ENCODE measurements at places on chromosomes 7 and 10.

DNA sequence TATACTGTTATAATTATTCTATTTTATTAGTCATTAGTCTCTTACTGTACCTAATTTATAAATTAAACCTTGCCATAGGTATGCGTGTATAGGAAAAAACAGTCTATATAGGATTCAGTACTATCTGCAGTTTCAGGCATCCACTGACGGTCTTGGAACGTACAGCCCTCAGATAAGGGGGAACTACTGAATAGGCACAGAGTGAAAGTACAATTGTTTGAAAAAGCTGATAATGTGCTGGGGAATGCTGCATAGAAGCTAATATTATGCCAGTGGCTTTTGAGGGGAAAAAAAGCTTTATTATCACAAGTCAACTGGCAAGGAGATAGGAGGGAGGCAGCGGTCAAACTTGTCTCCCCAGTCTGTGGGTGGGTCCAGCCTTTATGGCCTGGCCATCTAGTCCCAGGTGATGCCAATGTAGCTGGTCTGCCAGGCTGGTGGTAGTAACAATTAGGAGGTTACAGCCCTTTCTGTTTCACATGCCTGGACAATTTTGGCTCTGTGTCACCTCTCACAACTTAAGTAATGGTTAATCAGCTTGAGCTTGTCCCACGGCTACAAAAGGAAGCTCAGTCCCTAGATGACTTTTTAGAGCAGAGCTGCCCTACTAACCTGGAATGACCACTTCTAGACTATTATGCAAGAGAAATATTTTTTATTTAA, 8.3 kb upstream of the FMC1 start:
- DNase-seq, result no peak

DNA sequence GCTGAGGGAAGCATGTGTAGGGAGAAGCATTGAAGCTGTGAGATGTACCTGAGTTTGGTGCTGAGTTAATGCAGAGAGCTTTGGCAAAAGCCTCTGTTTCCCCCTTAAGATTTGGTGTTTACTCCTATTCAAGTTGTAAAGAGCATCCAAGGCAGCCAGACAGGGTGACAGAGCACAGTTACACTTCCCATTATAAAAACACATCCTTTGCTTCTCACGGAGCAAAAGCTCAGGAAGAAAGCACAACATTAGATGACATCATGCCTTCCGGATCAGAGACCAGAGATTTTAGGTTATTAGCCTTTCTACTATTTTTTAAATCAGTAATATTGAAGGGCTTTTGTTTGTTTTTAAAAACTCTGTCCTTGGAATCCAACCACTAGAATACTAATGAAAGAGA, 182.9 kb downstream of the DOCK4 start:
- no peak for DNase-seq

- no peak for DNase-seq
Observed at GRCh38 chr7:100372256-100372655, 1.0 kb upstream of the PILRA start.

DNA sequence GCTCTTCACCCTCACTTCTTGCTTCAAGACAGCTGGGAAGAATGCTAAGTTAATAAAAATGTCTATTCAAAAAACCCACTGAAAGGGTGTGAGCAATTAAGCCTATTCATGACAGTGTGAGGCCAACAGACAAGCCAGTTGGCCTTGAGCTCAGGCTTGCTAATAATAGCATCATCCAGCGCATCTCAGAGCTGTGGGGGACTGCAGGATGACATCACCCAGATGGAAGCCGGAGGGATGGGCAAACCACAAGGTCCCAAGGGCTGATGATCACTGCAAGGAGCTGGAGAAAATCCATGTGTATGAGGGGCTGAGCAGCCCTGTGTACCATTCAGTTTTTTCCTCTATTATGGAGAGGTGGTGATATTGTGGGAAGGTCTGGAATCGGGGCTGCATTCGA, 770.4 kb downstream of the TNS3 start:
- DNase-seq, result no peak

DNA sequence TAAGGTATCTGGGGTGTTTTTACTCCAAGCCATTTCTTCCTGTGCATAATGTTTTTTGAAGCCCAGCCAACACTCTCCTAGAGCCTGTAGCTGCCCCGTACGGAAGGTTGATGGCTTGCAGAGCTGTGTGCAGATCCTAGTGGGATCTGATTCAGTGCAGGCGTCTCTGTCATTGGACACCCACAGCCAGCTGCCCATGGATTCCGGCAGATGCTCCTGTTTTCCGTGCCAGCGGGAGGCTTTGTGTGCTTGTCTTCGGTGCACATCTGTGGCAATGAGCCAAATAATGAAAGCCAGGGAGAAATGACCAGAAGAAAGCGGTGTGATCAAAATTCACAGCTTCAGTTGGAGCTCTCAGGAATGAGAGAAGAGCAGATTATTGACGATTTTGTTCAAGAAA, 426.4 kb downstream of the TYW1 start:
- DNase-seq, result no peak

DNA sequence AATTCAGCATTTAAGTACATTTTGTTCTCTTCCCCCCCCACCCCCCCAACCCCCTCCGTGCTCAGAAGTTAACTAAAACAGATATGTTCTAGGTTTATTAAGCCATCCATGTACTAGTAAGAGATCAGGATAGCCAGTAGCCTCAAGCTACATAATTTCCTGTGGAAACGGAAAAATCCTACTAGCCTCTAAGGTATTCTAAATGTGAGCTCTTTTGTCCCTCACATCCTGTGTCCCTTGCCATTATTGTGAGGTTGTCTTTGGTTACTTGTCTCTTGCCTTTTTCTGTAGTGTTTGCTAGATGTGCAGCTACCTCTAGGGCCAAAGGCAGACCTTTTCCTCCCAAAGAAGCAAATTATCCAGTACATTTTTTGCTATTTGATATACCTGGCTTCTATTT, 92.1 kb downstream of the BTRC start:
- DNase-seq, result no peak

GRCh38 chr10:51386248-51386885, 312.1 kb downstream of the PRKG1 start:
- no peak for DNase-seq

DNA sequence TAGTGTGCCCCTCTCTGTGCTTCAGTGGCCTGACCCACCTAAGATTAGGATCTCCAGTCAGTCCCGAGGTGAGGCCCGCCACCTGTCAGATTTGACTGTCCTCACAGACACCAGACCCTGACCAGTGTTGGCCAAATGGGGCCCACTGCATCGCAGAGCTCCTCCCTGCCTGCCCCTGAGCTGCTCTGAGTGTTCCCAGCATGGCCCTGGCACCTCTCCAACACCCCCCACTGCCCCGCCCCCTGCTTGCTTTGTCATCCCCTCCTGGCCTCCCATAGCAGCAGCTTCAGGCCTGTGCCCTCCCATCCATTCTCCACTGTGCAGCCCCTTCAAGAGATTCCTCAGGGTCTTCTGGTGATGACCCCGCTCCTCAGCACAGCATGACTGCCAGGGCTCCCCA, 67.6 kb downstream of the C10orf120 start:
- DNase-seq, result no peak

DNA sequence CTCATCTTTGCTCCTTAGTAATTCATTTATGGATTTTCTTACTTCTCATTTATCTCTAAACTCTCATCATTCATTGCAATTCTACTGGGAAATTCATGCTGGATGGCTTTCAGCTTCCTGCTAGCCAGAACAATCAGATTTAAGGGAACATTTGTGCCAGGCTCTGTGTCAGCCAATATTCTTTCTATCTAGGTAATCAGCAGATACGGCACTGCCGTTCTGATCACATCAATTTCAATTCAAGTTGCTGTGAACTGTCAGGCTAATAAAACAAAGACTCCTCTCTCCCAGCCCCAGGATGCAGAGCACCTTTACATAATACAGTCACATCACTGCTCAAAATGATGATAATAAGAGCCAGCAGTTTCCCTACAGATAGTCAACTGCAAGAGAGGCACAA, 468.3 kb downstream of the SORCS1 start:
- DNase-seq, result no peak

GRCh38 chr10:130958003-130958402, 353.5 kb downstream of the TCERG1L start:
- DNase-seq, result no peak

DNA sequence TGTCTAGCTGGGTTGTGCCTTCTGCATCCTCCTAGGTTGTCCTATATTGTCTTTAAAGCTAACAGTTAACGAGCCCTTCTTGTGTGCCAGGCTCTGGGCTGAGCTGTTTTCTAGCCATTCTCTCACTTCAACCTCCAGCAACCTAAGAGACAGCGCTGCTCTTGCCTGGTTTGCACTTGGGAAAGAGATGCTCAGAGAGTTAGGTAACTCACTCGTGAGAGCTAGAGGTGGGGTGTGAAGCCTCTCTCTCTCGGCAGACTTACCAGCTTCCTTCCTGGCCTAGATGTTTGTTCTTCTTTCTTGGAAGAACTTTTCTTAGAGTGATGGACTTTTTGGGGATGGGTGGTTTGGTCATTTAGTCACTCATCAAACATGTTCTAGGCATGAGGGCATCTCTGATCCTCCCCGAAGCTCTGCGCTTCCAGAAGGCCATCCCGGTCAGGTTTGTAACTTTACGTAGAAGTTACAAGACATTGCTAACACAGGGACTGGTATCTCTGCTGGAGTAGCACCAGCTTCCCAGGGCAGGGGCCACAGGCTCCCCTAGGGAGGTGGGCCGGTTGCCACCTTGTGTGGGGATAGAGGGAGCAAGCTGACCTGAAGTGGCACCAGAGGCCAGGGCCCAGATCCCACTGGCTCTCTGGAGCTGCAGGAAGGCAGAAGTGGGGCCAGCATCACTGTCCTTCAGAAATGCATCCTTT, 14.3 kb downstream of the TSPAN15 start:
- no peak for DNase-seq

DNA sequence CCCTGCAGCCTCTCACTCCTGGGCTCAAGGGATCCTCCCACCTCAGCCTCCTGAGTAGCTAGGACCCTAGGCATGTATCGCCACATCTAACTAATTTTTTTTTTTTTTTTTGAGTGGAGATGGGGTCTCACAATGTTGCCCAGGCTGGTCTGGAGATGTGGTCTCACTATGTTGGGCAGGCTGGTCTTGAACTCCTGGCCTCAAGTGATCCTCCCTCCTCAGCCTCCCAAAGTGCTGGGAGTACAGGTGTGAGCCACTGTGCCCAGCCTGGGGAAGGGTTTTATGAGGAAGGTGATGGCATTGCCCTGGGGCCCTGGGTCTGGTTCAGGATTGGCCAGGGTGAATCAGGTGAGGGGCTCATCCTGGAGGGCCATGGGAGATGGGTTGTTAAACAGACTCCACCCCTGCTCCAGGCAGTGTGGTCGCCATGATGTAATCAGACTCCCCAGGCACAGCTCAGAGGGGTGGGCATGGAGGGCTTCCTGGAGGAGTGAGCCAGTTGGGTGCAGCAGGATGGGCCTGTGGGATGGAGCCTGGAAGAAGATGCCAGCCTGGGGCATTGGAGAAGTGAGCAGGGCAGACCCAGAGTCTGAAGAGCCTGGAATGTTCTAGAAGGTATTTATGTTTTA, 82.7 kb downstream of the MYL10 start:
- DNase-seq, result no peak

DNA sequence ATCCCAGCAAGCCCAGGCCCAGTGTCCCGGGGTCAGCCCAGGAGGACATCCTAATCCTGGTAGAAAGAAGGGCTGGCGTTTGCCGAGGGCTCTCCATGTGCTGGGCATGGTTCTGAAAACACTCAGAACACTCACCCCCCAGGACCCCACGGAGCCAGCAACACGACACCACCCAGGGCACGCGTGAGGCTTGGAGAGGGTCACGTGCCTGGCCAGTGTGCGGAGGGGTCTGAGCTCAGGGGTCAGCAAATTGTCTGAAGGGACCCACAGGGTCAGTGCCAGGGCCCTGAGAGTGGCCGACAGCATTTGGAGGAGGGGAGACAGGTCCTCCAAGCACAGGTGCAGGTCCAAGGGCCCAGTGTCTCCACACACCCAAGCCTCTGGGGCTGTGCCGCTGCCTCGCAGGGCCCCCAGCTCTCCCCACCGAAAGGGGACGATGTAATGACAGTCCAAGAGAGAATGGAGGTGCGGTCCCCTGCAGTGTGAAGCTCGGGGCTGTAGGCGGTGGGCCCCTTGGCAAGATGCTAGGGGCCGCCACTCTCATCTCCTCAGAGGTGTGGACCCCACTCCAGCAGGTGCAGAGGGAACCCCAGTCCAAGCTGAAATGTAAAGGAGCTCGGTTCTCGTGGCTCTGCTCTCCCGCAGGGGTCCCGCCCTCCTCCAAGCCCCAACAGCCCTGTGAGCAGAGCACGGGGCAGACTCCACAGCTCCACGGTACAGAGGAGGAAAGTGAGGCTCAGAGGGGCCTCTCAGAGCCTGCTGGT, 7.8 kb downstream of the FOXL3 start:
- no peak for DNase-seq

DNA sequence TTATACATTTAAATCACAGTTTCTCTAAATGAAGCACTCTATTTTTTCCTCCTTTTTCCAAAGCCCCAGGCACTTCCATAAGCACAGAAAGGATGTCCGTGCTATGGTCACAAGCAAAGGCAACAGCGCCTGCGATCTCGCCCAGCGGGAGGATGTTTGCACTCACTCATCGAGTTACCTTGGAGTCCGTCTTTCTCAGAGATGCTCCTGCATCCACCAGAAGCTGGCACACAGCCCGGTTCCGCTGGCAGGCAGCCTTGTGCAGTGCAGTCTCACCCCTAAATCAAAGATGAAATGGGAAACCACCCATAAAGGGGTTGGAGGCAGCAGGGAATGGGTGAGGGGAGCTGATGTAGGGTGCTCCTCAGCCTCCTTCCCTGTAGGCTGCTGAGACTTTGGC, 51.9 kb upstream of the PTN start:
- no peak for DNase-seq

- no peak for DNase-seq
Observed at GRCh38 chr10:82091413-82091812, 216.4 kb downstream of the NRG3 start.

- no peak for DNase-seq
Observed at GRCh38 chr7:21617916-21618390, 75.1 kb downstream of the DNAH11 start.

DNA sequence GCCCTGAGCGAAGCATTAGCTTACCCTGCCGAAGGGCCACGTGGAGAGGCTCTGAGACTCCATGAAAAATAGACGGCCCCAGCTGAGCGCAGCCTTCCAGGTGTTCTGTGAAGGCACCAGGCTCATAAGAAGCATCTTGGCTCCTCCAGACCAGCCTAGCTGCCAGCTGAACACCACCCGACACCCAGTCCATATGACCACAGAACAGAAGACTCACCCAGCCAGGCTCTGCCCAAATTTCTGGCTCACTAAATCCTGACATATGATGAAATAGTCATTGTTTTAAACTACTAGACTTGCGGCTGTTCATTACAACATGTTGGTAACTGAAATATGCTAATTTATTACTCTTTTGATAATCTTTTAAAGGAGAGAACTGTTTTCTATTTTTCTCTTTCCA, 99.5 kb upstream of the ABI1 start:
- no peak for DNase-seq

- DNase-seq, result no peak
Observed at GRCh38 chr7:157010588-157011332, at the start of gene MNX1. Gene MNX1 (minus strand): TSS chr7:157010663. CDS start chr7:157010350, 313 bp downstream.

DNA sequence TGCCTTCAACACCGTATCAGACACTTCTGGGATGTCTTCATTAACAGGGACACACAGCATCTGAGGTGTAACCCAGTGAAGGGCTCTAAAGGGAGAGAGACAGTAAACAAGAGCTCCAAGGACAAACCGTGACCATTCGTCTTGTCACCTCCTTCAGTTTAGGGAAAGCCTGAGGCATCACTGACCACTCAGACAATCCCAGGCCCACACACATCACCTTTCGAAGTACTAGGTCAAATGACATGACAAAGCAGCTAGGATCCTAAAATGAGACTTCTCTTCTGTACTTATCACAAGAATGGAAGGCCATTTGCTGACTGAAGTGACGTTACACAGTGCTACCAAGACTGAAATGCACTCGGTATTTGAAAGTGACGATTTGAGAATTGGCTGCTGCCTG, 200.7 kb upstream of the KCTD7 start:
- DNase-seq, result no peak

GRCh38 chr7:98399462-98399861, 1.4 kb downstream of the BAIAP2L1 start:
- DNase-seq, result no peak

All from esophagus squamous epithelium (tissue), 5 donors.